ENCODE measurements at places on chromosomes 7 and 10.

- DNase-seq = no peak
Measured at GRCh38 chr7:32092346-32092745, 22.1 kb upstream of the PDE1C start.

GRCh38 chr10:17007418-17007770 lies 122.2 kb downstream of the CUBN start:
- DNase-seq = no peak

DNA sequence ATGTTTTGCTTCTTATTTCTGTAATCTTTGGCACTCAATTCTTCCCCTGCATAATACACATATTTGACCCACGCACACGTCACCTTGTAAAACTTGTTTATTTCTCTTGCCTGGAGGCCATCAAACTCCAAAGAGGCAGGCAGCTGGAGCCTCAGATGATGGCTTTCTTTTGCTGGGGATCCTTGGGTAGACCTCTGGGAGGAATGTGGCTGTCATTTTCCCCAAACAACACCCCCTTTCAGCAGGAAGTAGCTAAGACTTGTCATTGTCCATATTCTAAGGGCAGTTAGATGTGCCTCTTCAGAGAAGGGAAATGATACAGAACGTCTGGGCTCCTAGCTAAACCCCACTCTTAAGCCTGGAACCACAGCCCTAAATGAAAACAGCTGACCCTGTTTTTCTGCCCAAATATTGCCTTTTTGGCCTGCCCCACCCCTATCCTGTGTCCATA lies 111.3 kb downstream of the ITGB8 start:
- no peak for DNase-seq

GRCh38 chr7:47345857-47346298 lies 236.0 kb downstream of the TNS3 start:
- DNase-seq = no peak

DNA sequence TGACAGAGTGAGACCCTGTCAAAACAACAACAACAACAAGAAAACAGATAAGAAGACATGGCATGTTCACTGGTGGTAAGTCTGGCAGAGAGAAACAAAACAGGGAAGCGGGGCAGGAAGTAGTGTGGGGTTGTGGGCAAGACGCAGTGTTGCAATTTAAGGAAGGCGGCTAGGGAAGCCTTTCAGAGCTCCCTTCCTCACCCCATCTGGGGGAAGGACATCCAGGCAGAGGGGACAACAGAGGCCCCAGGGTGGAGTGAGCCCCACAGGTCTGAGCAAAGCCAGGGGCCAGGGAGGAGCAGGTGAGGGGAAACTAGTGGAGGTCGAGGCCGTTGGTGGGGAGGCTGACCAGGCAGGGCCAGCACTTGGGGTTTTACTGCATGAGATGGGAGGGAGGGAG lies 16.8 kb downstream of the LAT2 start:
- no peak for DNase-seq

DNA sequence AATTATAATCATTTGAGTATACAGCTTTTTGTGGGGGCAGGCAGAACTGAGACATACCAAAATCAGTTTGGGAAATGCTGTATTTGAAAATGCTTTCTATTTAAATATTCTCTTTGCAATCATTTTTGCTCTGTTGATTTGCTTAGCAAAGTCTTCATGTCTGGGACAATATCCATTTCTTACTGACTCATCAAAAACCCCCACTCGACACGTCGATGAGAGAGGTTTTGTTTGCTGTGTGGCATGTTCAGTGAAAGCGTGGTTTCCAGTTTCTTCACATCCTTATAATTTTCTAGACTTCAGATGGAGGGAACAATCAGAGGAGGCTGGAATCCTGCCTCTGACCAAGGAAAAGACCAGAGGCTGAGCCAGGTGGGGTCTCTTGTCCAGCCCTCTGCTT lies 28.9 kb downstream of the HTRA1 start:
- no peak for DNase-seq

DNA sequence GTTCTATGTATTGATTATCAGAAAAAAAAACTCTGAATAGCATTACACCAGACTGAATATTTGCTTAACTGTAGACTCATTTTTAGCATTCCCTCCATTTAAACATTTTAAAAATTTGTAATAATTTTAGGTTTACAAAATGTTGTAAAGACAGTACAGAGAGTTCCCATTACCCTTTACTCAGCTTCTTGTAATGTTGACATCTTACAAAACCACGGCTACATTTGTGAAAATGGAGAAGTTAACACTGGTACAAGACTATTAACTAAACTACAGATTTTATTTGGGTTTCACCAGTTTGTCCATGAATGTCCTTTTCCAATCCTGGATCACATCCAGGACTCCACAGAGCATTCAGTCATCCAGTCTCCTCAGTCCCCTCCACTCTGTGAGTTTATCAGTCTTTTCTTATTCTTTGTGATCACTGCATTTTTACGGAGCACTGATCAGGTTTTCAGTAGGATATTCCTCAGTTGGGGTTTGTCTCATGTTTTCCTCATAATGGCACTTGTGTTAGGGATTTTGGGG lies 130.0 kb upstream of the EEPD1 start:
- DNase-seq = no peak

GRCh38 chr7:112150823-112151641 lies 55.2 kb downstream of the DOCK4 start:
- no peak for DNase-seq

Data from activated CD8-positive, alpha-beta memory T cell treated with anti-CD3 and anti-CD28 coated beads, Interleukin-2, amount 10 ng/mL, durations not matched to agents 7 days and 5 days (primary cell).